ENCODE measurements at places on chromosomes 2 and 18. TPM values are rescaled to one million over a fixed set of nuclear protein-coding genes. Genes with fewer than 3 reads are reported as not detected.
A peak's percentile ranks its signal among the peaks of the same experiment; 100 is the strongest.

- H3K4me3 ChIP-seq: peak overlapping the region; percentile 33
- DNase-seq: no peak
- H3K36me3 ChIP-seq: no peaks in the 10 kb centered on the region
- H3K4me1 ChIP-seq: no peaks in the 10 kb centered on the region
- no peak overlapping the region for H3K27ac ChIP-seq
These were observed 559 bp downstream of the HOXD1 start for GRCh38 chr2:176188774-176189680.

- H3K27ac ChIP-seq: peak overlapping the region; percentile 33
- DNase-seq: no peak
- peaks cover 8% of the 10 kb centered on the region for H3K4me1 ChIP-seq
- no peaks in the 10 kb centered on the region for H3K27me3 ChIP-seq
These were observed 46.9 kb downstream of the MBD5 start for GRCh38 chr2:148067801-148068200.

- H3K27me3 ChIP-seq: no peaks in the 10 kb centered on the region
- H3K27ac ChIP-seq: no peak overlapping the region
- H3K36me3 ChIP-seq: no peaks in the 10 kb centered on the region
- DNase-seq: peak; percentile 30
- H3K4me3 ChIP-seq: no peak overlapping the region
- H3K4me1 ChIP-seq: no peaks in the 10 kb centered on the region
These were observed 109.7 kb downstream of the MSH2 start for GRCh38 chr2:47512581-47513083.

DNA sequence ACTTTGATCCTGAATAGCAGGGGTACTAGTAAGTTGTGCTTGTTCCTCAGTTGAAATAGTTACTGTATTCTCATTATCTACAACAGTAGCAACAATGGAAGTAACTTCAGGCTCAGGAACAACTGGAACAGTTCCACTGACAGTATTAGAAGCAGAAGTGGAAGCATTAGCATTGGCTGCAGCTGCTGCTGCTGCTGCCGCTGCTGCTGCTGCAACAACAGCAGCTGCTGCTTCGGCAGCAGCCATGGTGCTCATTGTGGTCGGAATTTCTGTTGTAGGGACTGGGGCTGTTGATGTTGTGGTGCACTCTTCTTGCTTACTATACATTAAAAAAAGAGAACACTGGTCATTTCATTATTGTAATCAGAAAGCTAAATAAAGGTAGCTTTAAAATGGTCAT lies 40.8 kb downstream of the PRPF40A start:
- no peaks in the 10 kb centered on the region for H3K4me1 ChIP-seq
- no peak overlapping the region for H3K27ac ChIP-seq
- H3K4me3 ChIP-seq: no peak overlapping the region

GRCh38 chr2:205704127-205704741 lies 21.9 kb downstream of the NRP2 start:
- H3K4me3 ChIP-seq: no peak overlapping the region
- DNase-seq: peak; percentile 54
- H3K4me1 ChIP-seq: peaks cover 10% of the 10 kb centered on the region
- H3K27me3 ChIP-seq: no peaks in the 10 kb centered on the region

Gene TBR1
- 0.48 TPM for total RNA-seq

DNA sequence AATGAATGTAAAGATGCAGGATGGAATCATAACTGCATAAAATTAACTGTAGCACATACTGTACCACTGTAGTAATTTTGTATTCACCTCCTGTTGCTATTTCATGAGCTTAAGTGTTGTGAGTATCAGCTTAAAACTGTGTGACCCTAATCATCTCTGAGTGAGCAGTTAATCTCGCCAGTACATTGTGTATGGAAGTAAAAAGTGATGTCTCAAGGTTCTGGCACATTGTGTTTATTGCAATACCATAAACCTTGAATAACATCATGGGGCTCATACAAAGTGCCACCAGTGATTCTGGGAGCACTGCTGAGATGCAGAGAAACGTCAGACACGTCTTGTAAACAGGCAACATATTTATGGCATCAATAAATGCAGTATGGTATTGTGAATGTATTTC lies 124.5 kb downstream of the PMAIP1 start:
- no peak overlapping the region for H3K27ac ChIP-seq
- H3K4me1 ChIP-seq: no peaks in the 10 kb centered on the region
- H3K4me3 ChIP-seq: no peak overlapping the region
- DNase-seq: no peak

GRCh38 chr2:235595422-235596010 lies 101.7 kb downstream of the AGAP1 start:
- H3K4me3 ChIP-seq: no peak overlapping the region
- H3K27ac ChIP-seq: no peak overlapping the region
- H3K27me3 ChIP-seq: no peaks in the 10 kb centered on the region
- H3K4me1 ChIP-seq: no peaks in the 10 kb centered on the region
- peak; percentile 86 for DNase-seq
- H3K36me3 ChIP-seq: no peaks in the 10 kb centered on the region

Gene TMEM198
- 6.7 TPM for total RNA-seq

- H3K36me3 ChIP-seq: no peaks in the 10 kb centered on the region
- no peaks in the 10 kb centered on the region for H3K4me1 ChIP-seq
- H3K4me3 ChIP-seq: no peak overlapping the region
- H3K27ac ChIP-seq: no peak overlapping the region
- no peaks in the 10 kb centered on the region for H3K27me3 ChIP-seq
- DNase-seq: no peak
These were observed 69.0 kb upstream of the MYCN start for GRCh38 chr2:15871239-15871783.

- H3K36me3 ChIP-seq: no peaks in the 10 kb centered on the region
- H3K27me3 ChIP-seq: no peaks in the 10 kb centered on the region
These were observed 20.5 kb downstream of the THAP4 start for GRCh38 chr2:241616168-241617125.

Gene GKN1
- total RNA-seq: not detected

Gene DSC2
- total RNA-seq: 19.0 TPM

Gene DSEL
- 1.2 TPM for total RNA-seq

DNA sequence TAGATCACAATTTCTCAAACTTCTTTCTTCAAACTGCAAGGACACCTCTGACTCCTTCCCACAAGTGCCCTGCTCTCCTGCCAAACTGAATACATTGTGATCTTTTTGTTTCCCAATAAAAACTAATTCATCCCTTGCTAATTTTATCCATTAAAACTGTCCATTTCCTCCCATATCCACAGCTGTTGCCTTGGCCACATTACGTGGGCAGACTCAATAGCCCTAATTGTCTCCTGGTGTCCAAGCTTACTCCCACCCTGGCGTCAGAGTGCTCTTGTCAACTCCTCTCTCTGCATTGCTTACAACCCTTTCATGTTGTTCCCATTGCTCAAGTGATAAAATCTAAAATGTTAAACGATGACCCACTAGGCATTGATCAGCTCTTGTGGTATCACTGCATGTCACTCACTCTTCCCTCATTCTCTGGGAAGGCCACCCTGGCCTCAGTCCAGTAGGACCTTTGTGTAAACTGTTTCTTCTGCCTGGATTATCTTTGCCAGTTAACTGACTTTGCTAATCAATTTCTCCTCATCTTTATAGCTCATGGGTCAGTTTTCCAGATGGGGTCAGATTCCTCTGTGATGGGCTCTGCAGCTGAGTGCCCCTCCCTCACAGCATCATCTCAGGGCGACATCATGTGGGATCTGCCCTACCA lies 525.0 kb downstream of the SLC4A3 start:
- DNase-seq: no peak
- no peaks in the 10 kb centered on the region for H3K27me3 ChIP-seq
- no peak overlapping the region for H3K27ac ChIP-seq
- no peaks in the 10 kb centered on the region for H3K36me3 ChIP-seq

DNA sequence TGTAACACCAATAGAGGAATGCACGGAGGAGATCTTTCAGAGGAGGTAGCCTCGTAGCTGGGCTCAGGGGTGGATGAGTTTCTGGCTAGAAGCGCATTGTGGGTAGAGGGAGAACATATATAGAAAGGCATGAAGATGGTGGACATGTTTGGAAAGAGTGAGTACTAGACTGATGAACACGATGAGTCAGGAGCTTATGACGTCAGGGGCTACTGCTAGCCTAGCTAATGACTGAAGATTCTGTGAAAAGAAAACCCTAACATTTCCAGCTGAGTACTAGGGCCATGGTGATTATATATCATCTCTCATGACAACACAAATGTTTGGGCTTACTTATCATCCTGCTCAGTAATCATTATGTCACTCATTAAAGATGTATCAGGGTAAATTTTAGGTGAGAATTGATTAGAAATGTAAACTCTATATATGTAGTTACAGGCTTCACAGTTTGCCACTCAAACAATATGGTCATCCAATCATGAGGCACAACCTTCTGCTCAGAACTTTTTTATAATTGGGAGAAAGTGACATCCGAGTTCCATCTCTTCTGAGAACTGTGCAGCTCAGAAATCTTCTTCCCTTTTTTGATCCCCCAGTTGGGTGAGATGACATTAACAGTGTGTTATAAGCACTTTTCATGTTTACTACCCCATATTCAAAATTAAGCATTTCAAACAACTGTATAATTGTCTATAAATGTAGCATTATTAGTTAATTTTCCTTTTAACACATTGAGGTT lies 22.2 kb upstream of the IL1RN start:
- no peaks in the 10 kb centered on the region for H3K36me3 ChIP-seq
- H3K4me1 ChIP-seq: no peaks in the 10 kb centered on the region
- no peaks in the 10 kb centered on the region for H3K27me3 ChIP-seq
- H3K4me3 ChIP-seq: no peak overlapping the region
- H3K27ac ChIP-seq: no peak overlapping the region

Gene INHA
- 11.4 TPM for total RNA-seq

GRCh38 chr18:11064106-11064505 lies 85.3 kb downstream of the PIEZO2 start:
- no peak overlapping the region for H3K4me3 ChIP-seq
- no peak for DNase-seq
- no peak overlapping the region for H3K27ac ChIP-seq
- H3K4me1 ChIP-seq: no peaks in the 10 kb centered on the region

DNA sequence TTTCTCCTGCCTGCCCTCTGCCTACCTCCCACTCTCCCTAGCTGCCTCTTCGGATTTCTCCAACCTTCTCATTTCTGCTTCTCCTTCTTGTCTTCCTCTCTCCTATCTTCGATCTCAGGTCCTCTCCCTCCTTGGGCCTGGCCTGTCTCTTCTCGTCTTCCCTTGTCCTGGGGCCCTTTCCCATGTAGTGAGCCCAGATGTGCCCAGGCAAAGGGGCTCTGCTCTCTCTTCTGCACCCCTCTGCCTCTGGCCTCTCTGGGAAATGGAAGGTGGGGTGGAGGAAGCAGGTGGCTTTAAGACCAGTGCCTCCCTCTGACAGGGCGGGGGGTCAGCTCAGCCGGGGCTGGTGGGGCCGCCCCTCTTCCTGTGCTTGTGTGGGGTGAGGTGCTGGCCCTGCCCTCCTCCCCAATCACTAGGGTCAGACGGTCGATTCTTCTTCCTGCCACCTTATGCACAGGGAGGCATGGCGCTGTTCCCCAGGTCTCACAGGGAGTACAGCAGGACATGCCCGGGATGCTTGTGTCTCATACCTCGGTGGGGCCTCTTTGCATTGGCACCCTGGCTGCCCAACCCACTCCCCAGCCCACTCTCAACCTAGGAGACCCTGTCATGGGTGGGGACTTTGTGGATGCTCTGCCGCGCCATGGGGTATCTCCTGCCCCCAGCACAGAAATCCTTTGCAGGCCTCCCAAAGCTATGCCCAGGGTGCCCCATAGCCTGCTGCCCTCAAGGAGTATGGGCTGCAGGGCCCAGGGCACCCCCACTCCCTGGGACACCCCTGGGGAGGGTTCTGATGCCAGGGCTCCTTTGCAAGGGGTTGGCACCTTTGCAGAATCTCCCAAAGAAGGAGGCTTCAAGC lies 213.8 kb upstream of the HAAO start:
- DNase-seq: no peak
- no peak overlapping the region for H3K4me3 ChIP-seq
- H3K4me1 ChIP-seq: peaks cover 18% of the 10 kb centered on the region

Gene FABP1
- total RNA-seq: not detected

GRCh38 chr2:237669628-237670392 lies 42.4 kb downstream of the LRRFIP1 start:
- H3K4me1 ChIP-seq: peaks cover 17% of the 10 kb centered on the region
- no peaks in the 10 kb centered on the region for H3K27me3 ChIP-seq
- H3K4me3 ChIP-seq: no peak overlapping the region
- DNase-seq: peak; percentile 99
- peak overlapping the region; percentile 48 for H3K27ac ChIP-seq

Gene HOXD13
- not detected for total RNA-seq

DNA sequence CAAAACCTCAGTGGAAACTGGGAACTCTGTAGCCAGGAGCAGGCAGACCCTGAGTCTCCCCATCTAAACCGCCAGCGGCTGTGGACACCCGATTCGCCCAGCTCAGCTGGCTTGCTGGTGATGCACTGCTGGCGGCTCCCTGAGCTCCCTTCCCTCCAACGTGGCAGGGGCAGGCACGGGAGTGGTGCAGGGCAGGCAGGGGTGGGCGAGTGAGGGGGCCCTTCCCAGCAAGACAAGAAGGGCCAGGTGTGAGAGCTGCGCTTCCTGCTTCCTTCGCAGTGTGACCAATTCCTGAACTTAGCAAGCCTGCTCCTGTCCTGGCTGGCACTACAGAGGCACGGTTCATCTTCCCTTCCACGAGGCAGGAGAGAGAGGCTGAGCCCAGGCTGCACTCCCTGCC lies 12.3 kb upstream of the SEMA4C start:
- no peak overlapping the region for H3K4me3 ChIP-seq
- no peaks in the 10 kb centered on the region for H3K27me3 ChIP-seq
- no peaks in the 10 kb centered on the region for H3K36me3 ChIP-seq
- no peak for DNase-seq
- peaks cover 9% of the 10 kb centered on the region for H3K4me1 ChIP-seq

All from cardiac muscle cell (in vitro differentiated cells and primary cell).